ENCODE measurements at places on chromosomes 3 and 15.

DNA sequence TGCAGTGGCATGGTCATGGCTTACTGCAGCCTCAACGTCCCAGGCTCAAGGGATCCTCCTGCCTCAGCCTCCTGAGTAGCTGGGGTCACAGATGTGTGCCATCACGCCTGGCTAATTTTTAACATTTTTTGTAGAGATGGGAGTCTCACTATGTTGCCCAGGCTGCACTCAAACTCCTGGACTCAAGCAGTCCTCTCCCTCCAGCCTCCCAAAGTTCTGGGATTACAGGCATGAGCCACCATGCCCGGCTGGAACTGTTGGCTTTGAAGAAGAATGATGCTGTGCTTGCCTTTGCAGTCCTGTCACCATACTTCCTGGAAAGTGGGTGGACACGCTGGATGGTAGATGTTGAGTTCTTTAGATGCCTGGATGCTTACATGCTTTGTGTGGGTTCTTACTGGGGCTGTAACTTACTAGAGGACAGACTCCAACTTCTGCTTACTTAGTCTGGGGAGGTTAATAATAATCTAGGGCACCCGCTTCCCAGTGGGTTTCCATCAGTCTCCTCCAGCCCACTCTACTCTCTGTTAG, 36.7 kb downstream of the IGF1R start:
- no peak for DNase-seq

DNA sequence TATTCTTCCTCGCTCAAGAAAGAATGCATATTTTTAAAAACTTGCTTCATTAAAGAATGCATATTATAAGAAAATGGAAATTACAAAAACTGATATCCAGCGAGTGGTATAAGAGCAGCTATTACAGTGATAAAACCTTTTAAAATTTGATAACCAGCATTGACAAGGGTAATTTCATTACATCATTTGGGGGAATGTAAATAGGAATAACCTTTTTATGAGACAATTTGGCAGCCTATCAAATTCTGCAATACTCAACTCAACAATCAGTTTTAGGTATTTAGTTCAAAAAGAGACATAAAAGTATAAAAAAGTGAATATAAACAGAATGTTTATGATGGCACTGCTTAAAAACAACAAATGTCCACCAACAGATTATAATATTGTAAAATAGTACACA, 35.4 kb downstream of the MAP4 start:
- no peak for DNase-seq

DNA sequence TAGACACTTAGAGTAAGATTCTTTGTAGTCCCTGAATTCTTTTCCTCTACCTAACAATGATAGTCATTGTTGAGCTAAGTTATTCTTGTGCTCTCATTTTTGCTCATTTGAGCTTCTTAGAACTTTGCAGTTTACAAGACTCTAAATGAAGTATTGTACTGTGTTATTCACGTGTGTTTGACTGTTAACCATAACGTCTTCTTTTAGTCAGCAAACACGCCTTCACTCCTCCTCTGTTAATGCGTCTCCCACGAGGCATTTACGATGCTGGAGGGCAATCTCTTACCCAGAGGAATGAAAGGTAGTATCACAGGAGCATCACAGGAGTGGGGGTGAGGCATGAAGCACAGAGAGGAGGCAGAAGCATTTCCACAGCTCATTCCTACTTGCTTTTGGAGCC, 14.8 kb upstream of the P2RY14 start:
- DNase-seq: no peak

- DNase-seq: no peak
Measured at GRCh38 chr15:51316636-51317035, 21.8 kb downstream of the CYP19A1 start.

GRCh38 chr15:34951993-34952392, 17.5 kb downstream of the AQR start:
- no peak for DNase-seq

- DNase-seq: no peak
Measured at GRCh38 chr3:22908989-22909507, 294.1 kb upstream of the UBE2E2 start.

DNA sequence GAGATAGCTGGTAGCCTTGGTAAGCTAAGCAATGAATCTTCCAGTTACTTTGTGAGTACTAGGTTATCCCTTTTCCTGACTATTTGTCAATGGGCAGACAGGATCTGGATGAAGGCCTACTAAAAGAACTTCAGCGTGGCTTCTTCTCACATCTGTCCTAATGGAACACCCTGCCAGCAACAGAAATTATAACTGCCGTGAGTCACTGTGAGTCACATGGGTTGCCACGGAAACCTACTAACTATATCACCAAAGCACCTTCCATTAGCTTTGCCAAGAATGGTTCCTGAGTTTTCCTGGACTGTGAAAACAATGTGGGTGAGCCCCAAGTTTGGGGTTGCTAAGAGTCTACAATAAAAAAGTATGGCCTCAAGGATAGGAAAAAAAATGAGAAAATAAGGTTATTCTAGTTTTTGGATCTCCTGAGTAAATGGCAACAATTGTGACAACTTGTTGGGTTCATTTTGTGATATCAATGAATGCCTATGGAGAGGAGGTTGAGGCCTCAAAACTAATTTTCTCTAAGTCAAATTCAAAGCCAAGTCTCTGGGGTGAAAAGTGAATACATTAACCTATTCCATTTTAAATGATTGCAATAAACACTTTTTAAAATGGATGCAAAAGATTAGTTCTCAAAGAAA, 195.1 kb upstream of the ICE2 start:
- DNase-seq: no peak

DNA sequence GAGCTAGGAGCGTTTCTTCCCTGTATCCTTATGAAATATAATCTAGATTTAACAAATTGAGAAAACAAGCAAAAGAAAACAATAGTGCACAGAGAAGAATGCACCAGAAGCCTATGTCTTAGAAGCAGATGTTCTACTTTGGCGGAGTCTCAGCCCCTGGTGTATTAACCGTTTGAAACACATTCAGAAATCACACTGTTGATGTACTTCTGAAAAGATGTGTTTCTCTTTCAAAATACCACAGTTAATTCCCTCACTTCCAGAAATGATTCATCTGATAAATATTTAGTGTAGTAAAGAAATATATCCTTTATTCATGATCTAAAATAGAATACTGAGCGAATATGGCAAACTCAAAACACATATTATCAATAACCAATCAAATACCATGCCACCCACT, 77.7 kb downstream of the CBLB start:
- DNase-seq: no peak

GRCh38 chr3:187017511-187018230, 87.3 kb downstream of the ST6GAL1 start:
- DNase-seq: no peak

GRCh38 chr3:24158761-24159454, 213.8 kb downstream of the NR1D2 start:
- no peak for DNase-seq

GRCh38 chr3:196518966-196519717, 4.0 kb upstream of the SMCO1 start:
- DNase-seq: peak; percentile 12

GRCh38 chr15:70636540-70637165, 126.7 kb downstream of the UACA start:
- no peak for DNase-seq

GRCh38 chr3:104510131-104510849, 856.4 kb upstream of the ALCAM start:
- DNase-seq: no peak

- DNase-seq: peak; percentile 54
Measured at GRCh38 chr3:33438284-33438668, 1.9 kb downstream of the UBP1 start.
